ENCODE measurements at places on chromosomes 13 and 19.

DNA sequence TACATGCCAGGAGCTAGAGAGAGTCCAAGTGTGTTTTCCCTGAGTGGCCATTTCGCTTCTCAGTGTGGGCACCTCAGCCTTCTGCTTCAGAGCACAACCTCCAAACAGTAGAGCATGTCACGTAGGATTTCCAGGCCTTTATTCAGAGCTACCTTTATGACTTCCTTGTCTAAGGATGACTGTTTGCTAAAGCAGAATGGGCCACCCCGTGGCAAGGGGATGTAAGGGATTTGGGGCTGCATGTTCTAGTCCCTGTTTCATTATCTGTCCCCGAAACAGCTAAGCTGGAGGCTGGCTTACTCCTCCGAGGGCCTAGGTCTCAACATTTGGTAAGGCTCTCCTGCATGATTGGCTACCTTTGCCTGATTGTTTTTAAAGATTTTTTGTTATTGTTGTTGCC lies 6.0 kb downstream of the RNASEH2B start:
- peak; percentile 30 for DNase-seq

DNA sequence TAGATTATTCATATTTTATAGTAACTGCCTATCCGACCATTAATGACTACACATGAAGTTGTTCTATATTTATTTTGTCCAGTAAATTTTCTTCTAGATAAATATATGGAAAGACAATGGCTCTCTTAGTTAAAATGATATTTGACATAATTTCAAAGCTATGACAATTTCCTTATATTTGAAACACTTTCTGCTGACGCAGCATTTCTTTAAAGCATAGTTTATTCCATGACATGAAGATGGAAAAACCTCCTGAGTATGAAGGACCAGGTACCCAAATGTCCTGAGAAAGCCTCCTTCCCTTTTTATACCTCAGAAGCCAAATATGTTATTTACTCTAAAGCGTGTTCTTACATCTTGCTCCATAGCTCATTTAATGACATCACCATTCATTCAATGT lies 831.6 kb downstream of the EFNB2 start:
- no peak for DNase-seq

DNA sequence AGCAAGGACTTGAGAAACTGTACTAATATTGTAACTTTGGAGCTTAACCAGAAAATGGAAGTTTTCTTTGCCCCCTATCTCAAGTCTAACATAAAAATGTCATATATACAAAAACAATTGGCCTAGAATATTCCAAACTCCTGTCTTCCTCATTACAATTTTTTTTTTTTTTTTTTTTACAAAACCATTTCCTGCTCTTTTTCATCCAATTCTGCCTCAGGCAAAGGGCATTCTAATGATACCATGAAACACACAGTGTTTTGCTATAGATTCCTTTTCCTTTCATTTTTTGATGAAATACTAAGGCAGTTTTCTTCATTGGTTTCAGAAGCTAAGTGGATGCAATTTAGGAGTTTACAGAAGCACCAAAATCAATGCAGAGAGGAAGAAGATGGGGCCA lies 119.7 kb downstream of the LHFPL6 start:
- no peak for DNase-seq

GRCh38 chr19:29675650-29676186 lies 10.5 kb downstream of the PLEKHF1 start:
- no peak for DNase-seq

GRCh38 chr13:38872693-38873092 lies 117.9 kb downstream of the STOML3 start:
- DNase-seq, result peak; percentile 3

GRCh38 chr19:13169769-13170168 lies 19.6 kb downstream of the IER2 start:
- no peak for DNase-seq

DNA sequence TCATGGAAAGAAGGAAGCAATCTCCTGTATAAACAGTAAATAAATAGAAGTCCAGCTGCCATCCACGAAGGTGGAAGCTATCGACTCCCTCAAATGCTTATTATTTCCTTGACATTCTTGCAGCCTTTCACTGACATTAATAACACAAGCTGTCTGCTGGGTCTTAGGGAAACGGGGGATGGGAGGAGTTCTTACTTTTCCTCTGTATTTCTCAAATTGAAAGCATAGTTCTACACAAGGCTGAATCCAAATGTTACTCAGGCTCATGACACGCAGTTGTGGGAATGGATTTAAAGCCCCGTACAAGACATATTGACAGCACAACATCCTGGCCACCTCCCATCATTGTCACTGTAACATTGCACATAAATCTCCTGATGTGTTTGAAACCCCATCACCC lies 4.0 kb downstream of the SERPINE3 start:
- no peak for DNase-seq

- no peak for DNase-seq
Observed at GRCh38 chr19:12763100-12763499, 11.5 kb downstream of the BEST2 start.

GRCh38 chr13:94959626-94960025 lies 247.3 kb upstream of the SOX21 start:
- no peak for DNase-seq

DNA sequence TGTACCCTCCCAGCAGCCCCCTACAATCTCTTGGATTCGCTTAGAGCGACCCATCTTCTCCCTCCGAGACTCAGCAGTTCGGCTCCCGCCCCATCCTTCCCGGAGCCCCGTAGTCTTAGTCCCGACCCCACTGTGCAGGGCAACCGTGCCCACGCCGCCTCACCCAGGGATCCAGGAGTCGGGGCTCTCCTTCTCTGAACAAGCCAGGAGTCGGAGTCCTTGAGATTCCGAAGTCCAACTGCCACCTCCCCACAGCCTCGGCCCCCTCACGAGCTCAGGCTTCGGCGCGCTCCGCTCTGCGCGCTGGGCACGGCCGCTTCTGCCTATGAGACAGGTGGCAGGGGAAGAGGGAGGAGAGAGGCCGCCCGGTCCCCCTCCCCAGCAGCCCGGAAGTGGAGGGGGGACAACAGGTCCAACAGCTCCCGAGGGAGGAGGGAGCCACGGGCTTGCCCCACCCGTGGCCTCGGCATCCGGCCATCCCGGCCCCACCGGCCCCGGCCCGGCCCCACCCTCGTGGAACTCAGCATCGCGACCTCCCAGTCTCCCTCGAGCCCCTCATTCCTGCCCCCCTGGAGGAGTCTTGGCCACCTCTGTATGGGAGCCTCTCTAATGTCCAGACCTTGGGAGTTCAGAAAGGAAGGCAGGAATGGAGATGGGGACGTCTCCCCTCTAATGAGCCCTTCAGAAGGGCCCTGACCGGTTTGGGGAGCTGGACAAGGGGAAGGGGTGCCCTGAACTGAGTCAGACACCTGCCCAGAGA lies at the start of gene PHLDB3:
PHLDB3 (minus strand) TSS at position 321 of the 760 bp plus-strand sequence. CDS start 628 bp downstream, outside the sequence.
- peak; percentile 62 for DNase-seq

DNA sequence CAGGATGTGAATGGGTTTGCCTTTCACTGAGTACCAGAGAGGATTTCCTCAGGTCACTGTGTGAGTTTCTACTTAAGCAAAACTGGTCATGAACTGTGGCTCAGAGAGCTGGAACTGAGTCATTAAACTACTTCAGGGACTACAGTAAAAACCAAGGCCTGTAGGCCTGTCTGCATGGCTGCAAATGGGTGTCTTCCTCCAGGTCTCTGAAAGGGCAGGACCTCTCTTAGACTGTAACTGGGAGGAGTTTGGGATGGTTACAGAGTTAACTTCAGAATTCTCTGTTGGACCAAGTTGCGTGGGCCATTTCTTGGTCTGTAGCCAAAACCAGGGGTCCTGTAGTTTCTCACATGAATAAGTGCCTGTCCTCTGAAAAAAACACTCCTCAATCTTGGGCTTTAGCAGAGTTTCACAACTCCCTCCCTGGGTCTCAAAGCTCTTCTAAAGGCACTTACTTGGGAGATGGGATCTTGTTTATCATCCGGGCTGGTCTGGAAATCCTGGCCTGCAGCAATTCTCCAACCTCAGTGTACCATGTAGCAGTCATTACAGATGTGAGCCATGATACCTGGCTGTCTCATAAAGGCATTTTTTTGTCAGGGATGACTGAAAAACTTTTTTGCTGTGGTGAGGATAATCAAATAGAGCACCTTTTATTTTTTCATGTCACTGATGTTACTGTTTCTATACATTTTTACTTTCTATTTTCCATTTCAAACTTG lies 19.7 kb downstream of the ZNF714 start:
- DNase-seq, result no peak

DNA sequence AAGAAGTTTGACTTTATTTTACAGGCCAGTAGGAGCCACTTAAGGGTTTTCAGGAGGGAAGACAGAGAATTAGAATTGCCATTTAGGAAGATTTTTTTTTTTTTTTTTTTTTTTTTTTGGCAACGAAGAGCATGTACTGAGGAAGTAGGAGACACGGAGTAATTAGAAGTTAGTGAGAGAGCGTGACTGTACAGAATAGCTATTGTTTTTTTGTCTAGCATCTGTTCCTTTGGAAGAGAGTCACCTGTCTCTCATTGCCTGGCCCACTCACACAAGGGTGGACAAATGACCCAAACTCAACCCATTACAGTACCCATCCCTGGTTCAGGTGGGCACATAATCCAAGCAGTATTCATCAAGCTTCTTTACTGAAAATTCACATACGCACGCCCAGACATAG lies 166.7 kb downstream of the LACC1 start:
- DNase-seq, result no peak

DNA sequence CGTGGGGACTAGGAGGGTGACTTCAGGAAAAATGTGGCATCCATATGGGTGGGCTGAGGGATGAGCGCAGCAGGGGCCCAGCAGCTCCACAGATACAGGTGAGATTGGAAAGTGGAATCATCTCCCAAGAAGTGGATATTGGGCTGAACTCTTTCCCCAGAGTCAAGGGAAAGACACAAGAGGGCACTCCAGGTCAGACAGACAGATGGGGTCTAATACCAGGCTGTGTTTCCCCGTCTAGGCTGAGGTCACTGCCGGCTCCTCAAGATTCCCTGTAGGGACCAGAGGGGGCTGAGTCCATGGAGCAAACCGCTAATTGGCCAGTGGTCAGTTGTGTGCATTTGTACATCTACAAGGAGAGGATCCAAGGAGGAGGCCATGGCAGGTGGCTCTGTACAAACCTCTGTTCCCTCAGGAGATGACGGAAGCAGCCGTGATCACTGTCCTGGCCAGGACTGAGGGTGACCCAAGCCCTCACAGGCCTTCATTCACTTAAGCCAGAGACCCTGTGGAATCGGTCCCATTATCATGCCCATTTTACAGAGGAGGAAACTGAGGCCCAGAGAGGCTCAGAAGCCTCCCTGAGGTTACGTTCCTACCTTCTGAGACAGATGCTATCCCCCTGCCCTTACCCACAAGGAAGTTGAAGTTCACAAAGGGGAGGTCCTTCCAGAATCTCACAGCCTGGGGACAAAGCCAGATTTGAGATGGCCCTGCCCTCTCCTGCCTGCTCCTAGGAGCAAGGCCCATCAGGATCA lies 14.9 kb upstream of the IGLON5 start:
- no peak for DNase-seq

- no peak for DNase-seq
Observed at GRCh38 chr13:97179501-97179900, 42.6 kb upstream of the MBNL2 start.

GRCh38 chr13:95568131-95568530 lies 15.6 kb downstream of the CLDN10 start:
- DNase-seq, result no peak

- no peak for DNase-seq
Observed at GRCh38 chr13:95118541-95119324, 182.5 kb downstream of the ABCC4 start.

- no peak for DNase-seq
Observed at GRCh38 chr13:113456116-113456702, 2.9 kb upstream of the ADPRHL1 start.

DNA sequence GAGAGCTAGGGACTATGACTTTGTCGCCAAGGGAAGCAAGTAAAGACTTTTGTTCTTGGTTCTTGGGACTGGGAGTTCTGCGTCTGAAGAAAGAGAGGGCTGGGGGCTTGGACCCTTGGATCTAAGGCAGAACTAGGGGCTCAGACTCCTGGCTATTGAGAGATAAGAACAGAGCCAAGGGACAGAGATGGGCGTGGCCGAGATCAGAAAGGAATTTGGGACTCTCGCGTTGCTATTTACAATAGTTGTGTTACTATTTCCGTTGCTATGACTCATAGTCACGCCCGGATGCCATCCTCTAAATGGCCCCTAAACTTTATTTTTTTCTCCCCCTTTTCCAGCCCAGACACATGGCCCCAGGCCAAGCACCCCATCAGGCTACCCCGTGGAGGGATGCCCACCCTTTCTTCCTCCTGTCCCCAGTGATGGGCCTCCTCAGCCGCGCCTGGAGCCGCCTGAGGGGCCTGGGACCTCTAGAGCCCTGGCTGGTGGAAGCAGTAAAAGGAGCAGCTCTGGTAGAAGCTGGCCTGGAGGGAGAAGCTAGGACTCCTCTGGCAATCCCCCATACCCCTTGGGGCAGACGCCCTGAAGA lies 759 bp downstream of the PPP1R15A start:
- peak; percentile 87 for DNase-seq

DNA sequence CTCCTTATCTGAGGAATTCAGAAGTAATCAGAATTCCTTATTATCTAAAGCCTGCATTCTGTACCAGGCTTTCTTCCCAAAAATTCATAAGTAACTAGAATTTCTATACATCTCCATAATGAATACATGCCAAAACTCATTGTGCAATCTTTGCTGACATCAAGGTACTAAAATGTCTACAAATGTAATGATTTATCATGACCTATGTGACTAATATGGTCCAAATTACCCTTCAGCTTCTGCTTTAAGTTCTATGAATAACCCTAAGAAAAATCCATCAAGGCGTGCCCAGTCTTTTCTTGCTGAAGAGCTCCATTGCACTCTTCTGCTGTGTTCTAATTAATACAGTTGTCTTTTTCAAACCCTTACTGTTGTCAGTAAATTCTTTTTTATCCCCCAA lies 58.5 kb upstream of the SLITRK1 start:
- DNase-seq, result no peak

Measured in CD4-positive, alpha-beta T cell treated with Interleukin-1 beta for 1 hour (primary cell).